ENCODE measurements at places on chromosomes 5 and 9.

GRCh38 chr5:148739524-148739923 lies 85.2 kb upstream of the HTR4 start:
- DNase-seq: no peak

- DNase-seq: no peak
These were observed 12.2 kb upstream of the MARCHF3 start for GRCh38 chr5:127042593-127042992.

DNA sequence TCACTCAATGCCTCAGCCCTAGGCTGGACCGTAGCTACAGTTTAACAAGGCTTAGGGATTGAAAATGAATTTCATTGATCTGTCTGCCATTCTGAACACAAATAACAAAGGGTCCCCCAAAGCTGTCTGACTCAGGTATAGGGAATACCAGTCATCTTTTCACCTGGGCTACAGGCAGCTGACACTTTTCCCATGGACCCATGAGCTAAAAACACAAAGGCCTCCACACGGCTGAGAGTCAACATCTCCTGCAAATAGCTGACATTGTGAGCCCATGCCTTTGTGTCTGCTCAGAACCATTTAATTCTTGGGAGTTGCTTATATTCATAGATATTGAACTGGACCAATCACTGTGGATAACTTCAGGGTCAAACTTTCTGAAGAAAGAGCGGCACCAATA lies 121.1 kb upstream of the SLIT3 start:
- no peak for DNase-seq

DNA sequence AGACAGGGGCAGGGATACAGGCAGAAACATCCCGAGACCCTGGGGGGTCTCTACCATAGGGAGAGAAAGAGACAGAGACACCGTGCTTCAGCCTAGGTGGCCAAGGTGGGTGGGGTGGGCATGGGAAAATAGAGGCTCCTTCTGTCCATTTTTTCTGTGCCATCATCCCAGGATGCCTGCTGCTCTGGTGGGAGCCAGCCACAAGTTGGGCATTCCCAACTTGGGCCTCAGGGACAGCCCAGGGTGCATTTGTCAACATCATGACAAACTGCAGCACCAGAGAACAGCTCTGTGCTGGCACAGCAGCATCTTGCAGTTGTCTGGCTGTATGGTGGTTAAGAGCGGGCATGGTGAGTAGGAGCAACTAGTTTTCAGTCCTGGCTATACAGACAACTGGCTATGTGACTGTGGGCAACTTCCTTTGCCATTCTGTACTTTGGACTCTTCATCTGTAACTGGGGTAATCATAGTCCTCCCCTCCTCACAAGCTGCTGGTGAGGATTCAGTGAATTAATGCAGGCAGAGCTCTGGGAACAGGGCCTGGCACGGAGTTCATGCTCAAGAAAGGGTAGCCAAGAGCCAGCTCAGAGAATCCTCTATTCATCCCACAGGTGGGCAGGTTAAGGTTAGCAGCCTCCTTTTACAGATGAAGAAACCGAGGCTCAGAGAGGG lies 100.4 kb downstream of the RGS3 start:
- DNase-seq: no peak

DNA sequence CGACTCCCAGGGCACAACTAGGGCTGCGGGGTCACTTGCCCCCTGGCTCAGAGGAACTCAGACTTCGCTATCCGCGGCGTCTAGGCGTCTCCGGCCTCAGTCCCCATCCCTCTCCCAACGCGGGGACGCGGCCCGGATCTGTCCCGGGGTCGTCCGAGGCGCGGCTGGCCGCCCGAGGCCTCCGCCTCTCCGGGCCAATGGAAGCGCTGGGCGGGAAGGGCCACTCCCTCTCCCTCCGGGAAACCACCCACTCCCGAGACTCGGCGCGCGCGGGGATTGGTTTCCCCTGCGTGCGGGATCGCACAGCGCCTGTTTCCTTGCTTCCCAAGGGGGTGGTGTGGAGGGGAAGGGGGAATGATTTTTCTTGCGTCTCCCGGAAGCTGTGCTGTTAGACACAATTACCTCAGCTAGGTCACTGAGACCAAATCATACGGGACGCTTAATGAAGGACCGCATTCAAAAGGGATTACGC lies 38.3 kb downstream of the NR2F1 start:
- no peak for DNase-seq
